ENCODE measurements at places on chromosomes 7 and 10.

DNA sequence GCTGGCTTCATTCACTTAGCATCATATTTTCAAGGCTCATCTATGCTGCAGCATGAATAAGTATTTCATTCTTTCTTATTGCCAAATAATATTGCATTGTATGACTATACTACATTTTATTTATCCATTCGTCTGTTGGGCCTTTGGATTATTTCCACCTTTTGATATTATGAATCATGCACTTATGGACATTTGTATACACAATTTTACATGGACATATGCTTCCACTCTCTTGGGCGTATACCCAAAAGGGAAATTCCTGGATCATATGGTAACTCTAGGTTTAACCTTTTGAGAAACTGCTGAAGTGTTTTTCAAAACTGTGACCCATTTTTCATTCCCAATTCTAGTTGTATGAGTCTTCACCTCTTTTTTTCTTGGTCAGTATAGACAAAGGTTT is 80.3 kb upstream of the GNAI1 start:
- no peak for DNase-seq

DNA sequence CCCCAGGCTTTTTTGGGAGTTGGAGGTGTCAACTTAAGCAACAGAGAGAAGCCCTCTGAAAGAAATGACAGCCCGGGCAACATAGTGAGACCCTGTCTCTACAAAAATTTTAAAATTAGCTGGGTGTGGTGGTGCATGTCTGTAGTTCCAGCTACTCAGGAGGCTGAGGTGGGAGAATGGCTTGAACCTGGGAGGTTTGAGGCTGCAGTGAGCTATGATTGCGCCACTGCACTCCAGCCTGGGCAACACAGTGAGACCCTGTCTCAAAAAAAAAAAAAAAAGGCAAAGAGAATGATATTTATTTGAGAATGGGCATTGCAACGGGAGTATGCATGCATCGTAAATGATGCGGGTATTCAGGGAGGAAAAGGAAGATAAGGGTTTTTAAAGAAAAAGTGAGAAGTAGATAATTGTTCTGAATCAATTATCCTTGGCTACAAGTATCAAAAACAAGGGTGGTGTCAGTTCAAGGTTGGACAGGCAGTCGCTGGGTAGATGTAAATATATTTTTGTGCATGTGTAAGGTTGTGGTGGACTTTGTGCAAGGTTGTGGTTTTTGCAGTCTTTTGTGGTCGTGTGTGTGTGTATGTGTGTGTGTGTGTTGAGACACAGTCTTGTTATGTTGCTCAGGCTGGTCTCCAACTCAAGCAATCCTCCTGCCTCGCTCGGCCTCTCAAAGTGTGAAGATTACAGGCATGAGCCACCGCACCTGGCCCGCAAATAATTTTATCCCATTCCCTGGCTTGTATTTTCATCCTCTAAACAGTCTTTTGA is 65.6 kb downstream of the COL26A1 start:
- DNase-seq, result no peak

DNA sequence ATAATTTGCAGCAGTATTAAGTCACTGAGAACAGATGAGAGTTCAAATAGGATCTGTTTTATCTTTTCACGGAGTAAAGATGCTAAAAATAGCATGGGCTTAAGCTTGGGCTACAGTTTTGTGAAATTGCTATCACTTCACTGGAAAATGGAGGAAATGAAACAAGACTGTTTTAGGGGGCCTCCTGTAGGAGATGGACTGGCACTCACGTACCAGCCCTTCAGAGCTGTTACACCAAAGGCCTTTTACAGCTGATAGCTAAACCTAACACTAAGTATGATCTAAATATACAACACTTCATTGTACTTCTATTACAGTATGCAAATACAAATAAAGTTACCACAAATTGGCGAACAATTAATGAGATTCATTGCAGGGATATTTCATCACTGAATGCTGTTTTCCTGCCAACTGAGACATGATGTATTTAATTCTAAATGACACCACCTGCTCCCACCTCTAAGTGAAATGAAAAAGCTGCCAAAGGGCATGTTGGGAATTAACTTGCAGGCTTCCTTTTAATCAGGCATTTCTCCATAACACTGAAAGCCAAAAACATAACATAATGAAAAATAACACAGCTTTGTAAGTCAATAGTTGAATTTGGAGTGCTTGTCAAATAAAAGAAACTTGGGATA is 304.5 kb upstream of the LRRN3 start:
- DNase-seq, result no peak

- DNase-seq, result no peak
Observed at GRCh38 chr10:124698545-124699469, 45.4 kb downstream of the FAM53B start.

DNA sequence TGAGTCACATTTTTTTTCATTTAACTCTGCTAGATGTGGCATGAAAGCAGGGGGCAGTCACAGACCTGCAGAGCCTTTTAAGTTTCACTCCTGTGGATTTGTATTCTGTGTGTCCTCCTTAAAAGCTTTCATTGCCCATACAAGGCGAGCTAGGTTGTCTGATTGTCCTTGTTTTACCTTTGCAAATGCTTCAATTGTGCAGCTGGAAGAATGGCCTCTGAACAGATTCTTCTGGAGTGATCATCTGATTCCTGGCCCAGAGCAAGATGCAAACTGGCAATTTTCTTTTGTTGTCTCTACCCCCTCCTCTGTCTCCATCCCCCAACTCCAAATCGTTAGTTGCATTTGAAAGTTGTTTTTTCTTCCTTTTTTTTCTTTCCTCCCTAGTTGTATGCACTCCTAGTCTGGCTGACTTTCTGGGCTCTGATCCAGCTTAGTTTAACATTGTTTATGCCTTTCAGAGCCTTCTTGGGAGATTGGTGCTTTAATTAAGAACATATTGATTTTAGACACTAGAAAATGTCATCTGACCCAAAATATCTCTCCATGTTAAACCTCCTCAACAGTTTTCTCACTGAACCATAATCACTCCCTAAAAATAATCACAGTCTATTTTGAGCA is 150.2 kb downstream of the REEP3 start:
- no peak for DNase-seq

GRCh38 chr7:83918142-83918541 is 269.2 kb upstream of the SEMA3E start:
- no peak for DNase-seq

GRCh38 chr7:150307904-150308303 is 15.3 kb upstream of the LRRC61 start:
- DNase-seq, result no peak

DNA sequence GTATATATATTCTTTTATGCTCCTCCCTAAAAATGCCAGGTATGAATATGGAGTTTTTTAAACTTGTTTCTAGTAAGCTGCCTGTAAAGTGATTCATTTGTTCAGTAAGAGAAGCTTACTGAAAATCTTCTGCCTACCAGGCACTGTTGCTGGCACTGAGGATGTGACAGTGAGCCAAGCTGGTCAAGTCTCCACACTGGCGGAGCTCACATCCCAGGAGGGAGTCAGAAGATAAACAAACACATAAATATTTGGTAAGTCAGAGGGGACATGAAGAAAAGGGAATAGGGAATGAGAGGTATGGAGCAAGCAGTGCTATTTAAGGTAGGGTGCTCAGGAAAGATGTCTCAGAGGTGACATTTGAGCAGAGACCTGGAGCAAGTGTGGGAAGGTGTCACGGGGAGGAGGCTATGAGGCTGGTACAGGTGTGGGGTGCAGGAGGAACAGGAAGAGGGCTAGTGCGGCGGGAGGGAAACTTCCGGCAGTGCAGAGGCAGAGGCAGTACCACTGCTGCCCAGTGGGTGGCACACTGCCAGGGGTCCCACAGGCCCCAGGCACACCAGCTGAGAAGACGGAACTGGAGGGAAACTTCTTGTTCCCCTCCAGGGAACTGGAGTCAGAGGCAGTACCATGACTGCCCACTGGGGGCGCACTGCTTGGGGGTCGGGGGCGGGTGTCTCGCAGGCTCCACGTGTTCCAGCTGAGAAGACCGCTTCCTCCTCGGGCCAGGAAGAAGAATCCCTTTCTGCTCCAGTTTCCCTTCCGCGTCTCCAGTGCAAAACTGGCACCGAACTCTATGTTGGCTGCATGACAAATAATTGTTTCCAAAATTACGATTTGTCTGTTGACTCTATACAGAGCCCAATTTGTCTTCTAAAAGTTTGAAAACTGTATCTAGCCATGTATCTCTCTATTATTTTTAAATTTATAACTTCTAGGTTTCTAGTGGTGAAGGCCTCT is 161.0 kb downstream of the TEX36 start:
- DNase-seq, result no peak

- no peak for DNase-seq
Observed at GRCh38 chr10:16927546-16927945, 110.3 kb upstream of the RSU1 start.

DNA sequence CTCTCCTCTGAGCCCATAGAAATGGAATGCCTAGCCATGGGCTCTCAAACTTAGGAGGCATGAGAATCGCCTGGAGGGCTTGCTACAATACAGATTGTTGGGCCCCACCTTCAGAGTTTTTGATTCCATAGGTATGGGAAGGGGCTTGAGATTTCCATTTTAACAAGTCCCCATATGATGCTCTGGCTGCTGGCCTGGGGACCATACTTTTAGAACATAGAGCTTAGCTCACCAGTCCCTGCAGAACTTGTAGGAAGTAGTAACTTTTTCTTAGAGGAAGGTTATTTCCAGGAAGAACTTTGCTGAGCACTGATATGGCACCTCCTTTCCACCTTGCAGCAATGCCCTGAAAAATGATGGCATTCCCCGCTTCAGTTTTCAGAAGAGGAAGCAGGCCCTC is 177.0 kb upstream of the ZMIZ1 start:
- DNase-seq, result no peak

DNA sequence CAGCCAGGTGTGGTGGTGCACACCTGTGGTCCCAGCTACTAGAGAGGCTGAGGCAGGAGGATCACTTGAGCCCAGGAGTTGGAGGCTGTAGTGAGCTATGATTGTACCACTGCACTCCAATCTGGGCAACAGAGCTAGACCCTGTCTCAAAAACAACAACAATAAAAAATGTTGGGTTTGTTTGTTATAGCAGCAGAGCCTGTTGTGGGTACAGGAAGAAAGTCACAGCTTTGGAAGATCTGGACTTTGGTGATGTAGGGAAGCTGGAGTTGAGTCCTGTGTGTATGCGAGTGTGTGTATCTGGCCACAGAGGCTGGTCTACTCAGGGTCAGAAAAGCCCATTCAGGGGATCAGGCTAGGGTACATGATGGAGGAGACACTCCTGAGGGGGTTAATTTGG is 3.9 kb downstream of the GRID2IP start:
- DNase-seq, result no peak

GRCh38 chr7:11394438-11394837 is 420.8 kb downstream of the PHF14 start:
- no peak for DNase-seq

GRCh38 chr7:50953820-50954219 is 171.1 kb upstream of the GRB10 start:
- no peak for DNase-seq

DNA sequence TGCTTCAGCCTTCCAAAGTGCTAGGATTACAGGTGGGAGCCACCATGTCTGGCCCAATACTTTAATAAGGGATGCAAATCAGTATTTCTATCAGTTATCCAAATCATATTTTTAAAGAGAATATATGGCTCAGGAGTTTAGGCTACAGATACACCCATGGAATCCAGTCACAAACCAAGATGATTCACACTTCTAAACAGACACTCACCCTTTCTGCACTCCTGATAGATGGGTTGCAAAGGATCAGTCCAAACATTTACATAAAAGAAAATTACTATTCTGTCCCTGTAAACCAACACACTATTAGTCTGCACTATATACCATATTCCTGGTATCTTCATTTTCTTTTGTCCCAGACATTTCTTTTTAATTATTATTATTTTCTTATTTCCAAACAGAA is 2.2 kb downstream of the MORN4 start:
- no peak for DNase-seq

DNA sequence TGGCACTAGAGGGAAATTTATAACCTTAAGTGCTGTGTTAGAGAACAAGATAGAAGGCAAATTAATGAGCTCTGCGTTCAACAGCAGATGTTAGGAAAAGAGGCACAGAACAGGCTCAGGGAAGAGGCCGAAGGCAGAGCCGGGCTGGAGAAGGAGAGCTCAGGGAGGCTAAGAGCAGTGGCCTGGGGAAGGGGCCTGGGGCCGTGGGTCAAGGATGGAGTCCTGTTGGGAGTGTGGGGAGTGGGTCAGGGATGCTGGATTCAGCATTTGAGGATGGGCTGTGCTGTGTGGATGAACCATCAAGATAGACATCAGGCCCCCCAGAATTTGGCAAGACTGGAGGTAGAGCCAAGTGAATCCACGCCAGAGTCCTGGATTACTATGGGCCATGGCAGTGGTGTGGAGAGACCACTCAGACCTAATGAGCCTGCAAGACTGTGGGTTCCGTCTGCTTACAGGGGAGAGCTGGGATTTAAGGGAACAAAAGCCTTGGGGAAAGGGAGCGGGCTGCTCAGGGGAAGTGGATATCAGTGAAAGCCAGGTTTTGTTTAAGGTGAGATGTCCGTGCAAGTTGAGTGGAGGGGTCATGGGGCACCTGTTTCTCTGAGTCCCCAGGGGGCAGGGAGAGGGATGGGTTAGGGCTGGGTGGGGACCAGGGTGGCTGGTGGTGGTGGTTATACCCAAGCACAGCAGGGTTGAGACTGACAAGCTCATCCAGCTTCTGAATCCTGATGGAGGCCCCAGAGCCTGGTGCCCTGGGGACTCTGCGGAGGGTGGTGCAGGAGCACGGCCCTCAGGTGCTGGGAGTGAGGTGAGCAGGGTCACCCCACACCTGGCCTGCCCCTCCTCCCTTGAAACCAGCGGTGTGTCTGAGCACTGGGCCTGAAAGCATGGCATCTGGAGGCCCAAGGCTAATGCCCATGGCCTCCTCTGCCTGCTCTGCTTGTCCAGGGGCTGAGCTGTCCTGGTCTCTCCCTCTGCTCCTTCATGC is 101.7 kb downstream of the BMS1 start:
- no peak for DNase-seq

DNA sequence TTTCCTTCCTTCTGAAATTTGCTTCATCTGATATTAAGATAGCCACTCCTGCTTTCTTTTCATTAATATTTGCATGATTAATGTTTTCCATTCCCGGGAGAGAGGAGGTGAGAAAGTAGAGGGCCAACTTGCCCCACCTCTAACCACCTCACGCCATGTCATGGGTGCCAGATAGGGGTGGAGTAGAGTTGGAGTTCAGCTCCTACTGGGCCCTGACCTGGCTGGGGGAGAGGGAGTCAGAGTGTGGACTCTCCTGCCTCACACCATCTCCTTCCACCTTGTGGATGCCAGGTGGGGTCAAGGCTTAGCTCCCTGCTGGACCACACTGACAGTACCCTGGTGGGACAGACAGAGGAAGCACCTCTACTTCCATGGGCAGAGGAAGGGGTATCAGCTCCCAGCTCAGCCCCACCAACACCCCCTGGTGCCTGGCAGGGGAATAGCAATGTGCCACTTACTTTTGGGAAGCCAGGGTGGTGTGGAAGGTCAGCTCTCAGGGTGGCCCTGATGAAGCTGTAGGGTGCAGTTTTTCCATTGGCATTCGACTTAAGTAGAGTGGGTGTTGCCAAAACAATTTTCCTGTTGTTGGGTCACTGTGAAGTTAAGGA is 28.0 kb downstream of the CHST12 start:
- DNase-seq, result no peak

- no peak for DNase-seq
Observed at GRCh38 chr10:9362721-9363120, 1308.2 kb downstream of the GATA3 start.

- no peak for DNase-seq
Observed at GRCh38 chr10:11245510-11245909, 227.8 kb downstream of the CELF2 start.

- peak; percentile 44 for DNase-seq
Observed at GRCh38 chr10:121662945-121663917, 65.0 kb upstream of the FGFR2 start.
